Cerebellum (tissue), 4 donors: ENCODE measurements at places on chromosomes 7 and 10. TPM values are rescaled to one million over a fixed set of nuclear protein-coding genes. Genes with fewer than 3 reads are reported as not detected.

DNA sequence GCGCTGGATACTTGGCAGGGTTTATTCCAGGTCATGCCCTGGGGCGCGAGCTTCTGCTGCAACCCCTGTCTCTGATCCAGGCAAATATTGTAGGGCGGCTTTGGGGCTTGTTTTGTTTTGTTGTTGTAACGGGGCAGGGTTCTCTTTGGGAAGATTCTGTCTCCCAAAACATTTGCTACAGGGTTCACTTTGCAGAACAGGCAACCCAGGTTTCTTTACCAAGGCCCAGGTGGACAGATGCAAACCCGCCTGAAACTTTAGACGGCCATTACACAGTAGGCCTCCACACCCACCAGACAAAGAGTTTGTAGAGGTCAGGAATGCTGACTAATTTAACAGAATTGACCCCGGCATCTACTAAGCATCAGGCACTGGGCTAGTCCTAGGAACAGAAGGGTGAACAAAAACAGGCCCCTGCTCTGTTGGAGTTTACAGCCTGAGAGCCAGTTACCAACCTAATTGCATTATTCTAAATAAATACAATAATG, 567 bp upstream of the CDCA7L start:
- no peak for DNase-seq

- no peak for DNase-seq
These were observed 84.6 kb upstream of the PDLIM1 start for GRCh38 chr10:95375418-95375817.

- DNase-seq = no peak
These were observed 181.4 kb downstream of the CUX1 start for GRCh38 chr7:101998906-101999240.

DNA sequence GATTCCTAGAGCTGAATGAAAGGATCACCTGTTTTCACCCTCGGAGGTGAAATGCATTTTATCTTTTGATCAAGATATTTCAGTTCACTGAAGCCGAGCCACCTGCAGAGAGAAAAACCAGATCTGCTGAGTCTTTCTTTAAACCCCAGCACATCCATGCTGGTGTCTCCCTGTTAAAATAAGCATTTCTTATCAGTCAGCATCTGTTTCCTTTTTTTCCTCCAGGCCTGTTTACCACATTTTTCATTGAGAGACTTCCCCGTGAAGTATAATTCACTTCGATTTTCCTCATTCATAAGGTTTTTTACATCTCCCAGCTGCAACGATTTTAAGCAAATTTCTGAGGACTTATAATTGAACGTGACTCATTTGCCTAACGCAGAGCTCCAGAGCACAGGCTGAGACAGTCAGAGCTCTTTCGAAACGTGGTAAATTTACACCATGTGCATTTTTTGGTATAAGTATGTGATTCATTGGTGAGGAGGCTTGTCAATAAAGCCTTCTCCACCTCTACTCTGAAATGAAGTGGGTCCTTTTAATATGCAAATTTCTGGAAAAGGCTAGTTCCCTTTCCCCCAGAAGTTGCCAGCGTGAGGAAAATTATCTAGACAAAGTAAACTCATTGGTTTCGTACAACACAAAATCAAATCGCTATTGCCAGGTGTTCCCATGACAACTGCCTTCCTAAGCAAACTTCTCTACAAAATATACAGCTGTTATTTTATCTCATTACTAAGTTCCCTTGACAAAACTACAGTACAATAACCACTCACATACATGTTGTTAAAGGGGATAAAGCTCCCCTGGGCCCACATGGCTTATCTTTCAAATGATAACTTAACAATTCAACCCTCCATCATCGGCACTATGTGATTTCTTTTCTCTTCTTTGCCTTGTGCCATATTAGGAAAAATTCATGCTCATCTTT, 374.8 kb upstream of the AKR1E2 start:
- no peak for DNase-seq

DNA sequence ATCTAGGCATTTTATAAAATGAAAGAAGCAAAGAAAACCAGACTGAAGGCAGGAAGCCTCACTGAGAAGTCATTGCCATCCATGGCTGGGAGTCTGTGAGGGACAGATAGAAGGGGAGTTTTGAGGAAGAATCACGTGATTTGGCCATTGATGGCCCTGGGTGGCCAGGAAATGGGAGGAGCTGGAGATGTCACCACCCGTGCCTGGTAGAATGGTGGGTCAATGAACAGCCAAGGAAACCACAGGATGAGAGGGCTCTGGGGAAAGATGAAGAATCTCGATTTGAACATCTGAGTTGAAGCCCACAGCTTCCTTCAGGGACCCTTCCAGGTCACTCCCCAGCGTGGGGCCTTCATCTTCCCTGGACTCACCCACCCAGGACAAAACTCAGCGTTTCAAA, 103.3 kb upstream of the CHST15 start:
- no peak for DNase-seq

- no peak for DNase-seq
These were observed 528.2 kb upstream of the NRP1 start for GRCh38 chr10:33862536-33863105.

DNA sequence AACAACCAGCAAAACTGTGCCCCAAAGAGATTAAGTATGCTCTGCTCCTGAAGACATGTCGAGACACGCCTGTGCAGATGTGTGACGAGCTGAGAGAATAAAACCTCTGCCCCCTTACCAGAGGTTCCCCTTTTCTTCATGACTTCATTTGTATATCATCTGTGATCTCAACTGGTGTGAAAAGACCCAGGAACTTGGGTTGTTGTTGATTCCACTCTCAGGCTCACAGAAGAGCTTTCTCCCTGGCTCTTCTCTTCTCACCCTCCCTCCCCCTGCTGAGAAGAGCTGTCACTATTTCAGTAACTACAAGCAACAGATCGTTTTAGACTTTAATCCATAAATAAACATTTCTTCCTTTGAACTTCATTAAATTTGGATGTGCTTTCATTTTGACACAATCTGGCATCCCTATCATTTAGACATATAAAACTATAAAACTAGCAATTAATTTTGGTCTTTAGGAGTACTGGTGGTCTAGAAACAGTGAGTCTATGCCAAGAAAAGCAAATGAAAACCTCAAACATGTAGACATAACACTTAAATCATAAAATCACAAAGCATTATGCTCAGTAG, 179.3 kb upstream of the FZD8 start:
- DNase-seq = no peak

- DNase-seq = no peak
These were observed 76.7 kb downstream of the CCNY start for GRCh38 chr10:35412900-35413491.

DNA sequence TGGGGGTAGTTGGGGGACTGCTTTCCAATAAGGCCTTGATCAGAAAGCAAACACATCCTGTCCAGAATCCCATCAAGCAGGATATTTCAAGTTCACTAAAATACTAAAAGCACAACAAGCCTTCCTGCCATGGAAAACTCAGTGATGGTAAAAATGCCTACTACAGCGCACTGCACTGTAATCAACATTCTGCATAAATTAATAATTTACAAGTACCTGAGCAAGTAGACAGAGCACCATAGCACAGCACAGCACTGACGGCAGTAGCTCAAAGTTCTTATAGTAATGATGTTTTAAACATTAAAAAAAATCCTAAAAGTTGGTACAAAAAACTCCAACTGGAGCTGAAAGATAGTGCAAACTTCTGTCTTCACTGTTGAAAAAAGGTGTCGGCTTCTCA, 120.5 kb downstream of the FANK1 start:
- no peak for DNase-seq

GRCh38 chr7:20438694-20439376, 108.1 kb downstream of the ITGB8 start:
- no peak for DNase-seq

FAM170B gene
- total RNA-seq = not detected

RBP3 gene
- total RNA-seq = not detected

NACAD gene
- total RNA-seq = 6.8 TPM

CYP3A5 gene
- total RNA-seq = 2.3 TPM
